Muscle of leg (tissue), 16 donors: ENCODE measurements at places on chromosomes 12 and 14. TPM values are rescaled to one million over a fixed set of nuclear protein-coding genes. Genes with fewer than 3 reads are reported as not detected.

Gene SLC10A1
- not detected for total RNA-seq

- peak; percentile 25 for DNase-seq
Observed at GRCh38 chr12:128513831-128514230, 246.9 kb downstream of the TMEM132C start.

DNA sequence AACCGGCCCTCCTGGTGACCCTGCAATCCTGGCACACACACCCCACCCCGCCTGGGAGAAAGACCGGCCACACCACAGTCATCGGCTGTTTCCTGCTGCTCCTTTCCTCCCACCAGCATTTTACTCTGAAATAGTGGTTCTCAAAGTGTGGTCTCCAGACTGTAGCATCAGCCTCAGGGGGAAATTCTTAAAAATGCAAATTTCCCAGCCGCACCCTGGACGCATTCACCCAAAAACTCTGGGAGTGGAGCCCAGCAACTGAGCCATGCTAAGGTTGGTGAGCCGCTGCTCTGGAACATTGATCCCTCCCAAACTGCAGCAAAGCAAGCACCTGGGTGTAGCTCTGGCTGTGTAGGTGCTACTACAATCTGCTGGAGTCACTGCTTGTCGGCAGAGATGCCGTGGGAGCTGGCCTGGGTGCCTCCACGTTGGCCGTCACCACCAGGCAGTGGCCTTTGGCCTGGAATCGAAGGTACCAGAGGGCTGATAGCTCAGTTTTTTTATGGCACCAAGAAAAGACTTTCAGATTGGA is 38.4 kb upstream of the BCL2L14 start:
- no peak for DNase-seq

GRCh38 chr12:83823386-83824045 is 1089.1 kb downstream of the SLC6A15 start:
- DNase-seq, result no peak

- no peak for DNase-seq
Observed at GRCh38 chr14:53127832-53128231, 25.3 kb downstream of the DDHD1 start.

DNA sequence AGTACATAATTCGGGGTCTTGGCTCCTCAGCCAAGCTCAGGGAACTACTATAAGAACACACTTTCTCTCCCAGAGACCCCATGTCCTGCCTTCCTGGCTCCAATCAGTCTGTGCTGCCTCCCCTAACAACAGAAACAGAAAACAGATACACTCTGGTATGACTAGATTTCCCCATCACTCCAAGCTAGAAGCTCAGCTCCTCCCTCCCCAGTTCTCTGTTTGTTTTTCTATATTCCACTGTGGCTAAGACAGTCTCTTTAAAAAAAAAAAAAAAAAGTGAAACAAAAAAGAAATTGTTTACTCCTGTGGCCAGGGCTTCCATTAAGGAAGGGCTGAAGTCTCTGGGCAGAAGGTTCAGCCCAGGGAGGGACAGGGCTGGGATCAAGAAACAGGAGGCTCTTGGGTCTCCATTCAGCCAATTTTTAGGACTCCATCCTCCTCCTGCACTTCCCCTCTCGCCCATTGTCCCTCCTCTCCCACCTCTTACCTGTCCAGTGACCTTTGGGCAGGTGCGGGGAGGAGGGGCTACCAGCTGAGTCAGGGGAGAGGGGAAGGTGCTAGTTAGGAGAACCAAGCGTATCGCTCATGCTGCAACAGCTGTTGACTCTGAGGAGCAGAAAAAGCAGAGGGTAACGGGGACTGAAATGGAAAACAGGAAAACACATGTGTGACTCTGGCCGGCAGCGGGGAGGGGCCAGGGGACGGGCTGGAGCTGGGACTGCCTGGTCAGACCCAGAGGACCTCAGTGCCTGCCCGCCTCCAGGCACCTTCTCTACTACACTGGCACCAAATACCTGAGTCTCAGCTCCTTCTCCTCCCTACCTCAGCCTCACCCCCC is 4.1 kb upstream of the SLC7A7 start:
- peak; percentile 92 for DNase-seq

DNA sequence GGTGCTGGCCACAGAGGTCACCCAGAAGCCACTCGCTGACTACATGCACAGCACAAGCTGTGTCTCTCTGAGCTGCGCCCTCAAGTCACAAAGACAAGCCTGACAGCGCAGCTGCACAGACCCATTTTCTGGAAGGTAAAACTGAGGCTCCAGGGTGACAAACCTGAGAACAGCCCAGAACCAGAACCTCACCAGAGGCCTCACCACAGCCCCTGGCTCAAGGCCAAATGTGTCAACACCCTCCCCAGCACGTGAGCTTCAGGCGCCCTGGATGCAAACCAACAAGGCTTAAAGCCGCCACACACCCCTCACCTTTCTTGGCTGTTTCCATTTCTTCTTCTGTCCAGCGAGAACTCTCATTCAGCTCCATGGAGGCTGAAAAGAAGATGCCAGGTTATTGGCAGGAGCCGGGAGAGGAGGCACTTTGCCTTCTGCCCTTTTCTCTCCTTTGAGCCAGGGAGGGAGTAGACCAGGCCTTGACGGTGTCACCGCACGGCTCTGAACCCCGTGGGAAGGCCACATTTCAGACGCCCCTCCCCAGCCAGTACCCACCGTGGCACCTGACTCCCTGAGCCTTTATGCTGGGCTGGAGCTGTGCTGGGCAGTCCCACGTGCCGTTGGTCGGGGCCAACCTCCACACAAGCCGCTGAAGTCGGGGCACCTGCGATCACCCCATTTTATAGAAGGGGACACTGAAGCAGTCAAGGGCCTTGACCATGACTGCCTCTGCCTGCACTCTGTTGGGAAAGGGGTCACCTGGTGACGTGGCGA is 103.1 kb downstream of the RFLNA start:
- peak; percentile 44 for DNase-seq

DNA sequence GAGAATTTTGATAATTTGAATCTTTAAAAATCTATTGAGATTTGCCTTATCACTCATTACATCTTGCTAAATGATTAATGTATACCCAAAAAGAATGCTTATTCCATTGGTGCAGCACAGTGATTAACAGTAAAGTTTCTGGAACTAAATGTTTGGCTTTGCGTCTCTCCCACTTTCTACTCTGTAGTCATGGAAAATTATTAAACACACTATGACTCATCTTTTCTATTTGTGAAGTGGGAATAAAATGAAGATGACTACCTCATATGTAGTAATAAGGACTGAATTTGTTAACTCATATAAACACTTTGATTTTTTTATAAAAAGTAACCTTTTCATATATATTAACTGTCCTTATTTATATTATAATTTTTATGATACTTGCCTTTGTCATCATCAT is 118.1 kb downstream of the RERGL start:
- DNase-seq, result peak; percentile 11

DNA sequence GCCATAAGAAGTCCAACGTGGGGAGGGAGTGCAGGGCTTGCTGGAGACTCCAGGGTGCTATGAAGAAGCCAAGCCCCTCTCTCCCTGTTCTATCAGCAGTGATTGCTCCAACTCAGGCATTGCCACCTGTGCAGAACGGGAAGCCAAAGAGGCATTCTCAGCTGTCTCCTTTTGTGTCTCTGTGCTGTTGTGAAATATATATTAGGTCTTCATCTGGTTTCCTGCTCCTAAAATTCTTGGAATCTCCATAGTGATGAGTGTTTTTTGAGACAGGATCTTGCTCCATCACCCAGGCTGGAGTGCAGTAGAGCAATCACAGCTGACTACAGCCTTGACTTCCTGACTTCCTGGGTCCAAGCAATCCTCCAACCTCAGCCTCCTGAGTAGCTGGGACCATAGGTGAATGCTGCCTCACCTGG is 51.2 kb upstream of the AEBP2 start:
- peak; percentile 92 for DNase-seq

Gene ADAM20
- 0.80 TPM for total RNA-seq
